ENCODE measurements at places on chromosomes 4 and X.

- no peak for DNase-seq
These were observed 106.8 kb downstream of the FAT4 start for GRCh38 chr4:125421547-125421946.

GRCh38 chr4:126897038-126897437 lies 735.7 kb upstream of the INTU start:
- DNase-seq, result no peak

- no peak for DNase-seq
These were observed 1.9 kb downstream of the IRS4 start for GRCh38 chrX:108734426-108734825.

DNA sequence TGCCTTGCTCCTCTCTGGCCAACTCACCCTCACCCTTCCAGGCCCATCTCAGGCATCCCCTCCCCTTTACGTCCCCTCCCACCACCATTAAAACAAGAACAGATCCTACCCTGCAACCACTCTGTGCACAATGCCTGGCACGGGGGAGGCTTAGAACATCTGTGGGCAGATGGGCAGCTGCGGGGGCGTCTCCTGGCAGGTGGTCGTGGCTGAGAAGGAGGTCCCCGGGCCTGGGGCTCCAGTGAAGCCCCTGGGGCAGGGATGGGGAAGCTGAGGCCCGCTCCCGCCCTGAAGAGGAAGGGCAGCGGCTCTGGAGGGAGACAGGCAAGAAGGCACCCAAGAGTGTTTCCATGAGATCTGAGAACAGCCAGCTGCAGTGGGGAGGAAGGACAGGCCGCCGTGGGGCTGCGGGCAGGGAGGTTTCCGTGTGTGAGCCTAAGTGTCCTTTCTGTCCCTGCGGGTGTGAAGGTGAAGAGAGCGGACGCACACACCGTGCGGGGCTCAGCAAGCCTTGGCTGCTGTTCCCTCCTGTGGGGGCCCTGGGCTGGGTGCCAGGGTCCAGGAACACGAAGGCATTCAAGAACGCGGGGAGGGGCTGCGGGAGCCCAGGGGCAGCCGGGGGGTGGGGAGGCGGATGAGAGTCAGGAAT lies 7.8 kb upstream of the TBC1D14 start:
- DNase-seq, result no peak
